ENCODE measurements at places on chromosomes 2 and 18.

DNA sequence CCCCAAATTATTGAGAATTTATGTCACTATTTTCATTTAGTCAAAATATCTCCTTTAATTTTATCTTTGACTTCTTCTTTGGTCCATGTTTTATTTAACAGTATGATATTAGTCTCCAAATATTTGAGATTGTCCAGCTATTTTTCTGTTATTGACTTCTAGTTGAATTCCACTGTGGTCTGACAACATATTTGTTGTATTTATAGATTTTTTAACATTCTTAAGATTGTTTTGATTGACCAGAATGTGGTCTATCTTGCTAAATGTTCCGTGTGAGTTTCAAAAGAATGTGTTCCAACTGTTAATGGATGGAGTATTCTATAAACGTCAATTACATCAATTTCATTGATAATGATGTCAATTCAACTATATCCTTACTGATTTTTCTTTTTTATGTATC, 1452.1 kb downstream of the SUCLG1 start:
- DNase-seq: no peak

DNA sequence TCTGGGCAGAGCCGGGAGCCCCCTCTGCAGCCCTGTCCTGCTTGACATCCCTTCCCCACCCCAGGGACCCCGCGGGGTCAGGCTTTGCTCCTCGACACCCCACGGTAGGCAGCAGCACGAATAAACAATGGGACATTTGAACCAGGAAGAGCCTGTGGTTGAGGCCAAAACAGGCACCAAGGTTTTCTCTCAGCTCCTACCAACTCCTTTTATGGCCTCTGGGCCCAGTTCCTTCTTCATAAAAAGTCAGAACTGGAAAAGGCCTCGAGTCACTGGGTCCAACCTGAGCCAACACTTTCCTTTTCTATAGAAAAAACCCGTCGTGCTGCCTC, 20.6 kb downstream of the TEX44 start:
- DNase-seq: no peak

GRCh38 chr2:119753041-119753929, 6.4 kb upstream of the PTPN4 start:
- DNase-seq: no peak

DNA sequence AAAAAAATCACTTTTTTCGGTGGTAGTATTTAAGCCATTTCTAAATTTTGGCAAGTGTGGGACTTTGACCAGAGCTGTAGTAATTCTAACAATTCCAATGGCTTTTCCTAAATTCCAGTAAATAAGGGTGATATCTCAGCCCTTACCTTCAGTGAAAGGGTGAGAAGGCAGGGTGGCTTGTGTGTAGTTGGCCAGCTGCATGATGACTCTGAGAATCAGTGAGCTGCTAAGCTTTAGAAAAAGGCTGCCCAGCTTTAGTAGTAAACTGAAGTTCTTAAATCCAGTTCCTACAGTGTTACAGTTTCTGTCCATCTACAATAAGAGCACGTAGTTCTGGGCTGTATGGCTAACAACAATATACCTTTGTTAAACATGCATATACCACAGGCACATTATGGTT, 42.0 kb downstream of the OXER1 start:
- no peak for DNase-seq

- no peak for DNase-seq
Measured at GRCh38 chr18:49666045-49666775, 104.4 kb downstream of the LIPG start.

GRCh38 chr18:6397931-6398566, 16.7 kb downstream of the L3MBTL4 start:
- DNase-seq: no peak

Measured in hypothalamus (tissue), 51 donors.